Esophagus squamous epithelium (tissue), 5 donors: ENCODE measurements at places on chromosomes 16 and 17.

DNA sequence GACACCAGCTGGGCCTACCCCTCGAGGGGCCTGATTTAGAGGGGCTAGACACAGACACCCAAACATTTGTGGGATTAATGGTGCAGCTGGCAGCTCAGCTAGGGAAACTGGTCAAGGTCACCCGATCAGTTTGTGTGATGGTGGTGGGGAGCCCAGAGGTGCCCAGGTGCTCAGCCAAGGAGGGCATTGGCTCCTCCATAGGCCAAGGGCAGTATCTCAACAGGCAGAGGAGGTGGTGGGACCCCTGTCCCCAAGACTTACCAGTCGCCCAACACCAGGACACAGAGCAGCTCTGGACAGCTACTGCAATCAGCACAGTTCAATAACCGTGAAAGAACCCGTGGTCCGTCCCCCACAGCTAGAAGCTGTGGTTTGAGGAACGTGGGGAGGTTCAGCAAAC lies 120.9 kb downstream of the C16orf78 start:
- DNase-seq: no peak

- DNase-seq: no peak
Observed at GRCh38 chr16:90004577-90004976, 14.7 kb downstream of the DBNDD1 start.

- DNase-seq: no peak
Observed at GRCh38 chr16:73206151-73206707, 158.3 kb upstream of the ZFHX3 start.

DNA sequence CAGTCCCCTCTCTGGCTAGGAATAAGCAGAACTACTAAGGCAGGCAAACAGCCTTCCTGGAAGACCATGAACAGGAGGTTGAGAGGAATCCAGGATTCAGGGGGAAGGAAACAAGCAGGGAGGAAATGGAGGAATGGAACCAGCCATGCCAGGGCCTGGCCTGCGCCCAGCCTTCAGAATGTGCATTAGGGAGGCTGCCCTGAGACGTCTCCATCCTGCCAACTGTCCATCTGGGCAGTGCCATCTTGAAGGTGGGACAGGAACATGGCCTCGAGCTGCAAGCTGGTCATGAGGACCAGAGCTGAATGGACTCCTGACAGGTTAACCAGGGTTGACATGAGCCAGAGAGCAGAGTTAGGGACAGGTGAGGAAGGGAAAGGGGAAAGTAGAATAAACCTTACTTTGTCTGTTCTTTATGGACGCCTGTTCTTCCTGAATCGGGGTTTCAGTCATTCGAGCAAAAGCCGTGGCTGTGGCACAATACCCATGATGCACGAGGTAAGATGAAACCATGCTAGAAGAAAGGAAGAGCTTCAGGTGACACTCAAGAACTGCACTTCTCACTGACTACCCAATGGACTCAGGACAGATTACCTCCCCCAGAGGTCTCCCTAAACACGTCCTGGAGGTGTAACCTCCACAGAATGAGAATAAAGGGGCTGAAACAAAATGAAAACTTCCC lies 12.1 kb upstream of the GFOD2 start:
- DNase-seq: no peak

- no peak for DNase-seq
Observed at GRCh38 chr16:23031508-23032098, 117.6 kb downstream of the USP31 start.

DNA sequence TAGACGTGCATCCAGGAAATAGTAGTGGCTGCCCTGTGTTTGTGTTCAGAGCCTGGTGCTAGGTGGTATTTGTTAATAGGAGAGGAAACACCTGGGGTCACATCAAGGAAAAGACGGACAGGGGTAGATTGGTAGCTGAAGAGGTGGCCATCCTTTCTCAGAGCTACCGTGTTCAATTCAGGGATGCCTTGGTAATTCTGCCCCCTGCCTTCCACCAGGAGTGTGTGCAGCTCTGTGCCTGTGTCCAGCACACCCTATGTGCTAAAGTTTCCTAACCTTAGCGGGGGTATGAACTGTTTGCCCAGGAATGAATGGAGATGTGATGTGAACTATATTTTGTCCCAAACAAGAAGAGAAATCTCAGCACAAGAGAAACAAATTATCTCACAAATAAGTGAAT lies 174.1 kb upstream of the MPHOSPH6 start:
- DNase-seq: no peak

GRCh38 chr16:84943620-84944019 lies 67.7 kb downstream of the ZDHHC7 start:
- DNase-seq: no peak

GRCh38 chr16:13052431-13052830 lies 151.0 kb downstream of the SHISA9 start:
- DNase-seq: no peak

DNA sequence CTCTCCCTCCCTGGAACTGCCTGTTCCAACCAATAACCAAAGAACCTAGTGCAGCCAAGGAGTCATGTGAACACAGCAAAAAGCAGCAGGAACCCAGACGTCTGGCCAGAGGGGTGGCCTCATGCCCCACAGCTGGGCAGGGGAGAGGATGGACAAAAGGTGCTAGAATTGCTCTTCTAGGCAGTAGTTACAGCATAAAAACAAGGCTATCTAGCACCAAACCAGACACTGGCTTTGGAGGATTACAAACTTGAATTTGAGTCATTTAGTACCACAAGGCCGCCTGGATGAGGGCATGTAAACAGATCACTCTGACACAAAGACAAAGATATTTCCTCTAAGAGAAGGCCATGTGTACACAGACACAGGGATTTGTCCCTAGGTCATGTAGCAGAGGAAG lies 423.3 kb upstream of the MAF start:
- DNase-seq: no peak

DNA sequence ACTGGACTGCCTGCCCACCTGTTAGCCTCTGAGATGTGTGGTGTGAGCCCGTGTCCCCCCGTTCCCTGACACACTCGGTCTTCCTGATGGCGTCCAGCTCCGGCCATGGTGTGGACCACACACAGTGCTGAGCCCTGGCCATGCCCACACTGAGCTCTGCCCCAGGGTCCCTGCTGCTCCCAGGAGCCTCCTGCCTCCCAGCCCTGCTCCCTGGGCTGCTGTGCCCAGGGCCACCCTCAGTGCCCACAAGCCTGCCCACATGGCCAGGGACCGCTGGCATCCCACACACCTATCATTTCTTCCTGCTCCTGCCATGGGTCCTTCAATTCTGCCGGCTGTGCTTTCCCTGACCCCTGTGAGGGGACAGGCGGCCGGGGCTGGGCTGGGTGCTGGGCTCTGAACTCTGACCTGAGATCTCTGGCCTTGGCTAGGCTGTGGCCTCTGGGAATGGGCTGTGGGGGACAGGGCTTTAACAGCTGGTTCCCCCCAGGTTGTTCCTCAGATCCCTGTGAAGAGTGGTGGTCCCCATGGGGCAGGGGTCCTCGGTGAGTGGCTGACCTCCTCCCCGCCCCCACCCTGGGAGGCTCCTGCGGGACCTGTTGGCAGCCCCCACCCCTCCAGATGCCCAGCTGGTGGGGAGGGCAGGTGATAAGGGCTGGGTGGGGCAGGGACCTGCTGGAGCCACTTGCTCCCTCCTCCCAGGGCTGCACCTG lies 4.0 kb downstream of the CEMP1 start:
- DNase-seq: no peak

DNA sequence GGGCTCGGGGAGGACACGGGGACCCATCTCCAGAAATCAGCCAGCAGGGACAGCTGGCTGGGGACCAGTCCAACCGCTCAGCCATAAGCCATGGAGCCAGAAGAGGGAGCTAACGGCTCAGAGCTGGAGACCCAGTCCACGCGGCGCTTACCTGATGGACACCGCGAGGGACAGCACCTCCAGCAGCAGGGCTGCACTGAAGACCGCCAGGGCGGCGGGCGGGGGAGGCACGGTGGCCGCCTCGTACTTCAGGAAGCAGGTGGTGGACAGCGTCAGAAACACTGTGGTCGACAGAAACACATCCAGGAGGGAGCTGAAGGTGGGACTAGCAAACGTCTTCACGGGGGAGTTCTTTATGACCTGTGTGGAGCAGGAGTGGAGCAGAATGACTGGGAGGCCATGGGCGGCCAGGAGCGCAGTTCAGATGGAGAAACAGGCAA lies 102.6 kb upstream of the CREBBP start:
- no peak for DNase-seq

DNA sequence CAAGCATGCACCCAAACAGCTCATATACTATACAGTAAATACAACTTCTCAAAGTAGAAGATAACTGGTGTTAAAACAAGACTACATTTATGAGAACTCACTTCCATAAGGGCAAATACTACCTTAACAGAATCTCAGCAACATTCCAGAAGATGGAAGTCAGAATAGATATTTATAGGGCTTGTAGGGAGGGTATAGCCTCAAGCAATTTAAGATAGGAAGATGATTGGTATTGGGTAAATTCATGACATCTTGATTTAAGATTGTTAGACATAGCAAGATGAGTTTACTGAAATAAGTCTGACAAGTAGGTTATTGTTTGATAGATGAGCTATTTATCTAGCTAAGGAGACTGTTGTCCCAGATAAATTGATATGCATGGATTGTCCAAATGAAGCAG lies 250.2 kb downstream of the CDH13 start:
- no peak for DNase-seq

GRCh38 chr17:1244606-1245012 lies 25.6 kb upstream of the BHLHA9 start:
- DNase-seq: no peak

GRCh38 chr17:44780845-44781480 lies 22.2 kb downstream of the ADAM11 start:
- DNase-seq: no peak

GRCh38 chr17:76720211-76720610 lies 6.2 kb downstream of the JMJD6 start:
- DNase-seq: no peak

DNA sequence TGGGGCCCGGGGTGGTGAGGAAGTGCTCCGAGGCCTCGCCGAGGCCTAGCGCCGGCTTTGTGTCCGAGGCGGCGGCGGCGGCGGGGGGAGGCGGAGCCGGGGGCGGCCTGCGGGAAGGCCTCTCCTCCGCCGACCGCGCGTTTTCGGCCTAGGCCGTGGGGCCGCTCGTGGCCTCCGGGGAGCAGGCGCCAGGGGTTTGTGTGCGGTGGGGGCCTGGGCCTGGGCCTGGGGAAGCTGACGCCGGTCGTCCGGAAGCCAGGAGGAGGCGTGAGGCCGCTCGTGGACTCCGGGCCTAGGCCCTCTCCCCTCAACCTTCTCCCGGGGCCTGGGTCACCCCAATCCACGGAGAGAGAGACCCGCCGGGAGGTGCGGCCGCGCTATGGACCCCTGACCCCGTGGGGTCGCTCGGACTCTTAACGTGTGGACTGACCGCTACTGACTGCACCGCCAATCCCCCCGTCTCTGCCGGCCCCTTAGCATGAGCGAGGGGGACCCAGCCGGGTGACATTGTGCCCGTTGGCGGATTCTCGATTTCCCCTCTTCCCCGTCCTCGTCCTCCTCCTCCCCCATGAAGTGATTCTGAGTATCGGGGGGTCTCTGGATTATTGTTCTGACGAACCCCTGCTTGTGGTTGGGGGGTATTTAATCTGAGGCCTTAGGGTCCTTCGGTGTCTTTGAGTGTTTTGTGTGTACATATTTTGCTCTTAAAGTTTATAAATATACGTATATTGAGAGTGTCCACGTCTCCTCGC lies 660 bp downstream of the RBBP6 start:
- no peak for DNase-seq

DNA sequence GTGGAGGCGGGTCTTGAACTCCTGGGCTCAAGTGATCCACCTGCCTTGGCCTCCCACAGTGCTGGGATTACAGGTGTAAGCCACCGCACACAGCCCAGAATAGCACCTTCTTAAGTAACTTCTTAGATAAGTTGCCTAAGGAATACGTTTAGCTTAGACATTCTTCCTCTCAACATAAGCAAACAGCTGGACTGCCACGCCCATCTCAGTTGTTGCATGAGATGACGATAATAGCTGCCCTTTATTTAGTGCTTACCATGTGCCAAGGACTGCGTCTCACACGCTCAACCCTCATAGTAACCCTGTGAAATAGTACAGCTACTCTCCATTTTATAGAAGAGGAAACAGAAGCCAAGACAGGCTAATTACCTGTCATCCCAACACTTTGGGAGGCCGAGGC lies 11.8 kb downstream of the HASPIN start:
- DNase-seq: no peak

DNA sequence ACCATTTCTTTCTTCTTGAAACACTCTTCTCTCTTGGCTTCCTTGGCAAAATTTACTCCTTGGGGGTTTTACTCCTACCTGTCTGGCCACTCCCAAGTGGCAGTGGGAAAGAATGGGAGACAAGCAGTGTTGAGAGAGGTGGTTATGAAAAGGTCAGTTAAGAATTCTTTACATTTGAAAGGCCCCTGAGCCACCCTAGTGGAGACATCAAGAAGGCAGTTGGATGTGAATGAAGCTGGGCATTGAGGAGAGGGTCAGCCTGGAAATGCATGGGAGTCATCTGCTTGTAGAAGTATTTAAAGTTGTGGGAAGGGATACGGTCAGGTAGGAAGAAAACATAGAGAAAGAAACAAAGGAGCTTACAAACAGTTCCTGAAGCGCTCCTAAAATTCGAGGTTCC lies 42.3 kb upstream of the CCNF start:
- DNase-seq: no peak

GRCh38 chr17:57405491-57406072 lies 149.3 kb downstream of the MSI2 start:
- no peak for DNase-seq

- DNase-seq: no peak
Observed at GRCh38 chr17:27473190-27473747, 17.0 kb downstream of the KSR1 start.

GRCh38 chr16:84320511-84320910 lies 25.8 kb downstream of the WFDC1 start:
- DNase-seq: no peak

GRCh38 chr17:75456417-75457046 lies at the start of gene TMEM94:
Gene TMEM94 (plus strand): TSS chr17:75456635. CDS start chr17:75471906, 15,271 bp downstream.
- DNase-seq: peak; percentile 76

DNA sequence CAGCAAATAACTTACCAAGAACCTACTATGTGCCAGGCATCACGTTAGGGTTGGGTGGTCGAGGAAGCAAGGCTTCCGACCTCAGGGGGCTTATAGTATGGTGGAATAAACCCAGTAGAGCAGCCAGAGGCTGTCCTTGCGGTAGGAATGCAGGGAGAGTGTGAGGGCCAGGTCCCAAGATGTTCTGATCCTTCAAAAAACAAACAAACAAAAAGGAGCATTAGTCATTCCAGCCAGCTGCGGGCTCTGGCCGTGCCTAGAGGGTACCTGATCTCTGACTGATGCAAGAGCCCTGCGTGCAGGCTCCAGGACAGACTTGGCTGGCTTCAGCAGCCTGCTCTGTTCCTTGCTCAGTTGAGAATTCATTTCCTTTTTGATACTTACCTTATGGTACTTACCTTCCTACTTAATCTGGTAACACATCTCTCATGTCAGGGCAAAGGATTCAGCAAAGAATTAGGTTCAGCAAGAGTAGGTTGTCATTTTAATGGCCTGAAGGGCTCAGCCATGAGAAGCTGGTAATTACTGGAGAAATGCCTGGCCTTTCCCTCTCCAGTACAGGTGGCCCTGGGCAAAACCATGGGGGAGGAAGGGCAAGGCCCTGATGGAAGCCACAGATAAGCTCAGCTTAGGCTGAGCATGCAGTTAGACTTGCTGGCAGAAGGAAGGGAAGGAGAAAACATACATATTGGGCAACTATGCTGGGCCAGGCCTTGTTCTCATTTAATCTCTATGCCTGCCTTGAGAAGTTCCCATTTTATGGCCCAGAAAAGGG lies 18.4 kb downstream of the CYB5D2 start:
- DNase-seq: no peak

- no peak for DNase-seq
Observed at GRCh38 chr17:33686171-33686570, 393.1 kb upstream of the ASIC2 start.

- DNase-seq: no peak
Observed at GRCh38 chr17:29376667-29377270, 13.4 kb upstream of the TAOK1 start.

GRCh38 chr17:41773190-41773588 lies 13.3 kb downstream of the JUP start:
- no peak for DNase-seq
